ENCODE measurements at places on chromosomes 7 and 10.

GRCh38 chr10:132408367-132408781 is 11.4 kb downstream of the PWWP2B start:
- DNase-seq = no peak

- no peak for DNase-seq
Measured at GRCh38 chr10:10731366-10731765, 286.3 kb upstream of the CELF2 start.

DNA sequence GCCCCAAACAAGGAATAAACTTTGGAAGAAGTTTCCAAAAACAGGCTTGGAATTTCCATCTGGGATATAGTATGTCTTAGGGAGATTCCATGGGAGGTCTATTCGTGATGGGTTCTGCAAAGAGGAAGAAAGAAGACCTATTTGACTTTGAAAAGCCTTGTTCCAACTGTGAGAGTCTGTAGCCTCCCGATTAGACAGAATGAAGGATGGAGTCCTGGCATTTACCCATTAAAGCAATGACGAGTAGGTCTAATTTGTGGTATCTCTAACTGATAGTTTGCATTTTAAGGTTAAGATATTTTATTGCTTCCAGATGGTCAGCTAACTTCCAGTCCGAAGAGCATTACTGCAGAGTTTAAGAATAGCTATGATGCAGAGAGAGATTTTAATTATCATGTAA is 19.5 kb upstream of the GALNT17 start:
- no peak for DNase-seq

DNA sequence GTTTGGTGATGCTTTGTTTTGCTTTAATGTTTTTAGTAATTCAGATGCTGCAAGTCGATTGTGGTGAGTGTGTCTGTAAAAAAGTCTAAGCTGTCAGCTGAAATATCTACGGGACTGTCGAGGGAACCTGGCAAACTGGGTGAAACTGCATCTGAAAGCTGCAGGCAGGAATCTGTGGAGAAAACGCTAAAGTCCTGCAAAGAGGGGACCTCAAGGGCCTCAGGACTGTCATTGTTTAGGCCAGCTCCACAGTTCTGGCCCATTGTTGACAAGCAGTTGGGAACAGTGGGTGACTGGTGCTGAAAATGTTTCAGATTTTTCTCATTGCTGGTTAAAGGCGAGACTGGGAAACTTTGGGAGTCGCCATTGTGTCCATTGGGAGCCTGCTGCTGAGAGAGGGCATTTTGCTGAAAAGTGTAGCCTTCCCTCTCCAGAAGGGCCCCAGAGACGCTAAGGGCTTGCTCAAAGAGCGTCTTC is 1.8 kb downstream of the HOXA2 start:
- DNase-seq = no peak

GRCh38 chr10:120979435-120980278 is 128.5 kb downstream of the WDR11 start:
- DNase-seq = no peak

DNA sequence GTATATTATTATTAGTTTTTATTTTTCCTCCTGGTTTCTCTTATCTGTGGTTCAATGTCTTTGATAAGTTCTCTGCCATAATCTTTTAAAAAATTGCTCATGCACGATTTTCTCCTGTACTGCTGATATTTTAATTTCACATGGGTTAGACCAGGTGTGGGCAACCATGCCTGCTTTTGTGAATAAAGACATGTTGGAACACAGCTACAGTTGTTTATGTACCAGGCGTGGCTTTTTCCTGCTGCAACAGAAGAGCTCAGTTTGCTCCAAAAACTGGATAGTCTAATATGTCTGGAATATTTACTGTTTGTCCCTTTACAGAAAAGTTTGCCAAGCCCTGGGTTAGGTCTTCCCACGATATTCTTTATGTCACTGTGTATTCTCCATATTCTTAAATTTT is 105.2 kb downstream of the VWC2 start:
- DNase-seq = no peak

DNA sequence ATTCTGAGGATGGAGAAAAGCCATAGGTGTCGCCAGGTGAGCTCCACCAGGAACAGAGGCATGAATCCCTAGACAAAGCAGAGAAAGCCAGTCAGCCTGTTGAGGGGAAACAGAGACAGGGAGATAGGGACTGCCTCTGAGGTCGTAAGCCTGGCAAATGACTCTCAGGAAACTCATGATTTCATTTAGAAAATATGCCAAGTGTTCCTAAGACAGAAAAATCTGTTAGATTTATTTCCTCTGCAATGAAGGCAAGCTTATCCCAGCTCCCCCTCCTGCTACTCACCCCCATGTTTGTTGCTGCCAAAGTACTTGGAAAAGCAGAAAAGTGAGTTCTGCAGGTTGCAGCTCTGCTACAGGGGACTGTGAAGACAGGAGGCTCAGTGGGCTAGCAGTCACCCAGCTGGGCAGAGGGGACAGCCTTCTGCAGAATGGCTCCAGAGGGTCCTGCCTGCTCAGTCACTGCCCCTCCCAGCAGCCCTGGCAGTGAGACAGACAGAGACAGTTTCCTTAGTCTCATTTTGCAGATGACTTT is 184.3 kb downstream of the ADRA2A start:
- DNase-seq = no peak

GRCh38 chr7:47188653-47189315 is 393.1 kb downstream of the TNS3 start:
- DNase-seq = no peak

DNA sequence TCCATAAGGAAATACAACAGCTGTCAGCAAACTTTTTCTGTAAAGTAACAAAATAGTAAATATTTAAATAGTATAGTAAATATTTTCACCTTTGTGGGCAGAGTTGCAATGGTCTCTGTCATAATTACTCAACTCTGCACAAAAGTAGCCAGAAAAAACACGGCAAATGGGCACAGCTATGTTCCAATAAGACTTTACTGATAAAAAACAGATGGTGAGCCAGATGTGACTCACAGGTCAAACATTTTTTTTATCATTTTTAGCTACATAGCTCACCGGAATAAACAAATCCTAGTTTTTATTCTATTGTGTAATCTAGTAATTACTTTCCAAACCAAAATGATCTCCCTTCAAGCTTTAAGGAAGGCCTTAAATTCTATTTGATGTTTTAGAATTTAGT is 55.3 kb downstream of the NCAPG2 start:
- peak; percentile 83 for DNase-seq

- no peak for DNase-seq
Measured at GRCh38 chr10:1328161-1328823, 272.1 kb downstream of the WDR37 start.

- DNase-seq = no peak
Measured at GRCh38 chr10:69936091-69936490, 116.6 kb upstream of the MACROH2A2 start.

GRCh38 chr7:153934629-153935028 is 117.6 kb upstream of the DPP6 start:
- DNase-seq = no peak

GRCh38 chr7:30278849-30279652 is 5.3 kb upstream of the ZNRF2 start:
- DNase-seq = no peak

GRCh38 chr7:29375641-29376562 is 181.3 kb downstream of the CHN2 start:
- no peak for DNase-seq

DNA sequence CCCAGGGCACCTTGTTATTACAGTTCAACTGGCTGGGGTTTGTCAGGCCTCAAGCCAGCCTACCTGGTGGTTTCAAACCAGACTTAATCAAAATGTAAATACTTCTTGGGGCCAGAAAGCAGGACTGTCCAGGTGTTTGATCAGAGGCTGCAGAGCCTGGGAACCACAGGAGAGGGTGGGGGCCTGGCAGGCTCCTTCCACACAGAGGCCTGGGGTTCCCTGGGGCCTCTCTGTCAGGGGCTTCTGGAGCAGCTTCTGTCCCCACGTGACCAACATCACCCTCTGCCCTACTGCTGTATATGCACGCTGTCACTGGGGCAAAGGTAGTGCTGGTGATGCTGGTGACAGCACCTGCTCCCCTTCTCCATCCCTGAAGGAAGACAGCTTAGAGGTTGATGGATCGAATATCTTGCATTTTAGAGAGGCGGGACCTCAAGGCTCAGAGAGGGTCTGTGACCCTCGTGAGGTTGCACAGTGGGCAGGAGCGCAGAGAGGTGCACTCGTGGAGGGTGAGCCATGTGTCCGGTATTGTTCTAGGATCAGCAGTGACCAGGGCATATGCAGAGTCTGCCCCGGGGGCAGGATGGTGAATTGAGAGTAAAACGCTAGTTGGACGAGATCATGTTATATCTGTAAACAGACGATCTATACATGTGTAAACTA is 95.4 kb downstream of the GRK5 start:
- no peak for DNase-seq

- DNase-seq = no peak
Measured at GRCh38 chr7:49669285-49669684, 104.2 kb upstream of the VWC2 start.

DNA sequence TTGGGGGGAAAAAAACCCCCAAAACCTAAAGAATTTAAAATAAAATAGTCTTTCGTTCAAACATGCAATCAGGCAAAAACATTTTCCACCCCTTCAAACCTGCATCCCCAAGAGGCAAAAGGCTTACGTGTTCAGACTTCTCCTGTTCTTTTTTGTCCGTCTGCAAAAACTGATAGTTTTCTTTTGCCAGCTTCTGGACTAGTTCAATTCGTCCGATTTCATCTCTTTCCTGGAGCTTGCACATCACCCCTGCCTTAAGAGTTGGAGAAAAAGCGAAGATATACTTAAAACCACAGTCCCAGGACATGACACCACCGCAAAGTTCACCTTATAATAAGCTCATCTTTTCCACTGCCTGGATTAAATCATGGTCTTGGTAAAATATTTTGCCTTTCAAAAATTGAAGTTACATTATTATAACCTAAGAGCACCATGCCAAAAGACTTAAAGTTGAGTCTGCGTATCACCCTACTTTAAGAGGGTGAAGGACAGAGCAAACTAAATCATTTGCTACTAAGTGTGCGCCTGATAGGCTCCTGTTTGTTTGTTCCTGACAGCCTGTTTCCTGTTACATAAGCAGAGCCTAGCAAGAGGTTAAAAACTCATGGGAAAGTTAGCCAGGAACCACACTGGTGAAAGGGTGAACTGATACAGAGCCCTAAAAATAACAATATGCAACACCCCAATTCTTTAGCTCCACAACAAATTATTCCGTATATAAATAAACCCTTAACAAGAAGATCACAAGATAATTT is 137.0 kb downstream of the RAPGEF5 start:
- DNase-seq = no peak

GRCh38 chr7:16121876-16122390 is 299.4 kb downstream of the CRPPA start:
- DNase-seq = no peak

DNA sequence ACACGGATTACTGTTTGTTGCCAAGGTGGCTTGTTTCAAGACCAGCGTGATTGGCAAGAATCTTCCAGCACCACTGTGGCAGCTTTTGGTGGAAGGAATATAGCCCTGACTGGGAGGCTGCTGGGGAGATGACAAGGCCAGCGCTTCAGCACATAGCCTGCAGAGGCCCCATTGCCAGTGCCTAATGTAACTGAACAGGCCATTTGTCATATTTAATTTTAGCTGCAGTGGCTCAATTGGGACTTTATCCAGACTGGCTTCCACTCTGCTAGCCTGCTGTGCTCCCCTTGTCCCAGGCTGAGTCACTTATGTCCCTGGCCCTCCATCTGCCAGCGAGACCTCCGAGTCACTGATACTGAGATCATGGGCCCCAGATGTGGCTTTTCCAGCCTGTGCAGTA is 483.1 kb downstream of the GALNT17 start:
- no peak for DNase-seq

GRCh38 chr10:52979295-52979990 is 206.9 kb upstream of the MBL2 start:
- DNase-seq = no peak

- no peak for DNase-seq
Measured at GRCh38 chr10:116017405-116017804, 255.6 kb downstream of the GFRA1 start.

DNA sequence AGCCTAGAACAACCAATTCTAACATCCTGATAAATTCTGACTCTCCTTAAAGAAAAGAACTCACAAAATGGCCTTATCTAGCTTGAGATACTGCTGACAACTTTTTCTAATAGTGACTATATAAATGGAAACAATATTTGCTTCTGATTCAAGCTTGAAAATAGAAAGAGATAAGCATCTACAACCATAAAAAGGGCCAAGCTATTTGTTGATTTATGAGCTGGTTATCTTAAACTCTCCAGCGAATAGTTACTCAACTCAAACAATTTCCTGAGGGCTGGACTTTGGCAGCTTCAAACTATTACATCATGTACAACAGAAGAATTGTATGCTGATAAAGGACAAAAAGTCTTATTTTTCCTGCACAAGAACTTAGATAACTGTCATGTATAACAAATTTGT is 4.6 kb downstream of the USP54 start:
- DNase-seq = peak; percentile 79

DNA sequence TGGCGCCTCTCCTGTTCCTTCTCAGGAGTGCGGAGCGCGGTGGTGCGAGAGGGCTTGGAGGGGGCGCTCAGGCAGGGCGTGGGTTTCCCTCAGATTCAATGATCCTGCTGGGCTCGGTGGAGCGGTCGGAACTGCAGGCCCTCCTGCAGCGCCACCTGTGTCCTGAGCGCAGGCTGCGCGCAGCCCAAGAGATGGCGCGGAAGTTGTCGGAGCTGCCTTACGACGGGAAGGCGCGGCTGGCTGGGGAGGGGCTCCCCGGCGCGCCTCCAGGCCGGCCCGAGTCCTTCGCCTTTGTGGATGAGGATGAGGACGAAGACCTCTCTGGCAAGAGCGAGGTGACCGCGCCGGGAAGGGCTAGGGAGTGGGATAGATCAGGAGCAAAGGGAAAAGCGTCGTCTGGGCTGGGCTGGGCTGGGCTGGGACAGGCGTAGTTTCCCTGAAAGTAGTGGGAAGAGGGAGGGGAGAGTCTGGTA is 17.0 kb downstream of the FAM131B start:
- DNase-seq = peak; percentile 28

- DNase-seq = no peak
Measured at GRCh38 chr10:72772031-72772430, 80.1 kb downstream of the MCU start.

DNA sequence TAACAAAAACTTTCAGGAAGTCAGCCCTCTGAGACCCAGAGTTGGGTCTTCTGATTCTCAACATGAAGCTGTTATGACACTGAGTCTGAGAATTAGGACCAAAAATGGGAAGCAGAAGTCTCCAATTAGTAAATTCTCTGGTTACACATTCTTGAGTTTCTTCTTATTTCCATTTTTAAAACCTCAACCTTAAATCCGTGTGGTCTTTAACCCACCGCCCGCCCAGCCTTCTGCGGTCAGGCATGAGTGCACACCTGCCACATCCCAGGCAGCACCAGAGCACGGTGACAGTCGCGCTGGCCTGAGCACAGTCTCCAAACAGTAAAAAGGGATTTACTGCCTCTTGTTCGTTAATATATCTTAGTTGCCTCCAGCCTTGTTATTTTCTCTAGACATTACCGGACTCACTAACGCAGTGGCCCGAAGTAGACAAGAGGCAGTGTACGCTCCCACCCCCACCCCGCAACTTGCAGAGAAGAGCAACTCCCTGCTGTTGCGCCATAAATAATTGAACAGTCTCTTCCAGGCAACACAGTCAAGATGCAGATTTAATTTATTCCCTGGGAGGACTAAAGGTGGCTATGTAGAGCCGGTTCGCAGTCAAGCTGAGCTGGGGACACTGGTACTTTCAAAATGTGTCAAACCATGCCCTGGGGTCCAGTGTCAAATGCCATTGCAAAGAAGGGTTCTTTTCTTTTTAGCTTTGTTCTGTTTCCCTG is 147.0 kb upstream of the CELF2 start:
- no peak for DNase-seq

Measured in astrocyte of the spinal cord (primary cell).